Activated T-helper 1 cell treated with anti-CD3 and anti-CD28 coated beads, Interleukin-12 subunit alpha, Interleukin-12 subunit beta, Interleukin-2, Interleukin-4 antibody, amounts not matched to agents 30 ng/mL and 10 ng/mL and 1 ng/mL, durations not matched to agents 14 hours and 24 hours and 36 hours (primary cell): ENCODE measurements at places on chromosomes 2 and 18.

DNA sequence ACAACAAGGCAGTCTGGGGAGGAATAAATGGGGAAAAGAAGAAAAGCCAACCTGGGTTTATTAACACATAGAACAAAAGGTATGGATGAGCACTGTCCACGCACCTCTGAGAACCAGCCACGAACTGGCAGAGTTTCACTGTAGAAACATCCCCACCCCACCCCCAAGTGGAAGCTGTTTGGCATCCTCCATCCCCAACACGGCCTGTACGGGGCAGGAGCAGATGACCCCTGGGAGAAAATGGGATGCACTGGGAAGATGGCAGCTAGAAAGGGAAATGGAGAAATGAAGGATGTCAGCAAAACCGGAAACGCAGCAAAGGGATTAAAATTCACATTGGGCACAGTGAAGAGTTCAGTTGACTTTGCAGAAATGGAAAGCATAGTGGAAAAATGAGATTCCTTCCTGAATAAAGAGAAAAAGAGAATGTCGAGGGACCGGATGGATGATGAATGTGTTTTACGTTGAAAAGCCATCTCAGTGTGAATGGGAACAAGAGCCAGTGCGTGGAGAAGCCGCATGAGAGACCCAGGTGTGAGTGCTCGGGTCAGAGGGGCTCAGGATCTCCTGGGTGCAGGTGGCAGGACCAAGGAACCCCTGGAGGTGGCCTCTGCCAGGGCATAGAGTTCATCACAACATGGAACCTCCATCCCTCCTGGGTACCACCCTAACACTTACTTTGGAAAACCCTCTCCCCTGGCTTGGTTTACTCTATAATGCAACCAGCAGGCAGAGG is 247.0 kb downstream of the ALPK2 start:
- DNase-seq: no peak

- no peak for DNase-seq
Measured at GRCh38 chr18:9273221-9273620, 61.4 kb upstream of the TWSG1 start.

GRCh38 chr2:101900375-101900774 is 91.4 kb upstream of the IL1R2 start:
- peak; percentile 9 for DNase-seq

DNA sequence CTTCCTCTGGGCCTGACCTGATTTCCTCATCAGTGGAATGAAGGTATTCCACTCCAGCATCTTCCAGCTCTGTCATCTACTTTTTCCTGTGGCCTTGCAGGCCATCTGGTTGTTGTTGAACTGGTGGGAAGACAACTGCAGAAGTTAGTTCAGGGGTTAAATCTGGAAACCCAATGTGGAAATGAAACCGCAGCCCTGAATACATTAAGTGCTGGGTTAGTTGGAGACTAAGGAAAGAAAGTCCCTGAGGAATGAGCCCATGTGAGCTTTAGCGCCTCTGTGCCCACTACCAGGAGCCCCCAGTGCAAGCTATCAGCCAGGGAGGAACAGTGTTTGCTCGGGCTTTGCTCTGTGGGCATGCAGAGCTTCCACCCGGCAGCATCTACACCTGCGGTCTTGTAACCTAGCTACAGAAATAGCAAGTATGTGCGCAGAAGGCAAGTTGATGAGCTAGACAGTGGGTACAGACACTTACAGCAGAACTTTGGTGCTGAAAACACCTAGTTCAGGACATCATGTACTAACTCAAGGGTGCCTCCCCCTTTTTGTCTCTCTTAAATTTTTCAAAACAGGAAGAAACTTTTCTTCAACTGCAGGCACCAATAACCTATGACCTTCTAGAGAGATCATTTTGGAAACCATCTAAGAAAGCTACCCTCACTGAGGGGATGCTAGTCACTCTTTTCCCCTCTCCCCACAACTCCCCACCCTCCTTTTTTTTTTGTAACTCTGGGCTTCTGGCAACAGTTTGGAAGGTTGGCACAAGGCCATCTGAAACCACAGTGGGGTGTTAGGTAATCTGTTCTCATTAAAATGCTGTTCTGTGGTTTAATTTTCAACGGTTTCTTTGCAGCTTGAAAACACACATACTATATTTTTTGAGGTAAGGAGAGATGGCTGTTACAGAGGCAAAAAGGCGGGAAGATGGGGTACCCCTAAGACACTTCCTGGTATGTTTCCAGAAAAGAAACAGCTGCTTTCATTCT is 18.3 kb upstream of the CXCR4 start:
- DNase-seq: peak; percentile 59

GRCh38 chr18:6627645-6628044 is 101.9 kb upstream of the ARHGAP28 start:
- DNase-seq: no peak

DNA sequence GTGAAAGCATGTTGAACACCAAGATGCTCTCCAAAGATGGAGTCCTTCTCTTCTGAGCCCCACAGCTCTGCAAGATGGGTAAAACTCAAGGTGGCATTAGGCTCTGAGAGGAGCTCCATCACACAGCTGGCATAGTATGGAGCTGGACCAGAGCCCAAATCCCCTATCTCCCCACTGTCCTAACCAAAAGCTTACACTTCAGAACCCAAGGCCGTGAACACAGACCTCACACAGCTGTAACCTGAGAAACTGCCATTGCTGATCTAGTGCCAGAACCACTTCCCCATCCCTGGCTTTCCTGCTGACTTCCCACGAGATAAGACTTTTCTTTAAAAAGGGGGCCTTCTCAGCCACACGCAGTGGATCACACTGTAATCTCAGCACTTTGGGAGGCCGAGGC is 25.0 kb downstream of the TTC32 start:
- no peak for DNase-seq

- DNase-seq: no peak
Measured at GRCh38 chr2:231884438-231885140, 41.6 kb downstream of the NPPC start.

GRCh38 chr2:210456571-210456970 is 20.0 kb downstream of the LANCL1 start:
- DNase-seq: no peak

GRCh38 chr2:39615675-39616074 is 50.0 kb upstream of the TMEM178A start:
- DNase-seq: no peak

- no peak for DNase-seq
Measured at GRCh38 chr2:136361521-136361920, 243.6 kb upstream of the CXCR4 start.

DNA sequence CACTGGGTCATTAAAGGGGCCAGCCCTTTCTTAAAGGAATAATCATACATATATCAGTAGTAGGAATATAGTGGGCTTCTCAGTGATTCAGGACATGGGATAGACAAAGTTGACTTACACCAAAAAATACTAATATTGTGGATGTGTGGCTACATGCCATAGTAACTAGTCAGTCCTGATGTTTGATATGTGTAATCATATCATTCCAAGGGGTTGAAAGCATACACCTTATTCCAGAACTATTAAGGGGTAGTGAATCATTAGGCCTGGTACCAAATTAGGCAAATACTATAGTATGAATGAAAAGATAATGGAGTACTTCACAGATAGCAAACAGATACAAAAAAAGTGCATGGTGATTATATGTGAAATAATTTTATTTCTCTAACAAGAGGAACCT is 814.9 kb upstream of the NRXN1 start:
- DNase-seq: no peak

DNA sequence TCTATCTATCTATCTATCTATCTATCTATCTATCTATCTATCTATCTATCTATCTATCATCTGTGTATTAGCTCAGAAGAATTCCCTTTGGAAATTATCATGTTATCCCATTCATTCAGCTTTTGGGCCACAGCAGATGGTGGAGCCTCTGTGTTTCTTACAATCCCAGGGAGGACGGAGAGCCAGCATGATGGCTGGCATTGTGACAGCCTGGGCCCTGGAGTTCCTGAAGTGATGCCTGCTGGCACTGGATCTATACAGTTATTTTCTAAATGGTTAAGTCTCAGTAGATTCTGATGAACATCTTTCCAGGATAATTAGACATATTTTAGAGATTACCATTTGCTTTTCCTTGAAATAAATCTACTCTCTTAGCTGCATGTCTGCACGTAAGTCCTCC is 385.4 kb upstream of the NXPH2 start:
- no peak for DNase-seq

GRCh38 chr2:143617803-143618415 is 488.7 kb downstream of the ARHGAP15 start:
- no peak for DNase-seq

DNA sequence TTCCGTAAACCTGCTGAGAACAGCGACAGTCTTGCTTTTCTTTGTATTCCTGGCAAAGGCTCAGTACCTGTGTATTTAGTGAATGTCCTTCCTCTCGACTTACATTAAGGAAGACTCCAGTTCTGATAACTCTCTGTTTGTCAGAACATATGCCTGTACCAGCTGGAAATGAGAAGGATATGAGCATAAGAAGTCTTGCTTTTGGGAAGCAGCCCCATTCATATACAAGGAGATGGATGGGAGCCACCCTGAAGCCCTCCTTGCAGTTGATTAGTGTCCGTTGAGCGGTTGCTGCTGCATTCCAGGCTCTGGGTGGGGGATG is 59.8 kb downstream of the SH3BP4 start:
- no peak for DNase-seq

DNA sequence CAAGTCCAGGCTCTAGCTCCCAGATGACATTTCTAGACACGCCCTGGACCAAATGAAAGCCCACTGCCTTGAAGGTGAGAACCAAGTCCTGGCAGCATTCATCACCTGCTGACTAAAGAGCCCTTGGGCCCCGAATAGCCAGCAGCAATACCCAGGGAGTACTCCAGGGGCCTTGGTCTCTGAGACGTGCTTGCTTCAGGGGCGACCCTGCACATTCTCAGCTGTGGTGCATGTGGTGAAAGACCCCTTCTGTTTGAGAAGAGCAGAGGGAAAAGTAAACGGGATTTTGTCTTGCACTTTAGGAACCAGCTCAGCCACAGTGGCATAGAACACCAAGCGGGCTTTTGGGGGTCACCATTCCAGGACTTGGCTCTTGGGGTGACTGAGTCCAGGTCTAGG is 260.5 kb upstream of the MYT1L start:
- DNase-seq: no peak

GRCh38 chr2:28639836-28640235 is 111.8 kb upstream of the PPP1CB start:
- no peak for DNase-seq

- no peak for DNase-seq
Measured at GRCh38 chr2:204228169-204228886, 291.8 kb downstream of the ICOS start.

GRCh38 chr2:192073878-192074277 is 120.9 kb downstream of the TMEFF2 start:
- DNase-seq: no peak

DNA sequence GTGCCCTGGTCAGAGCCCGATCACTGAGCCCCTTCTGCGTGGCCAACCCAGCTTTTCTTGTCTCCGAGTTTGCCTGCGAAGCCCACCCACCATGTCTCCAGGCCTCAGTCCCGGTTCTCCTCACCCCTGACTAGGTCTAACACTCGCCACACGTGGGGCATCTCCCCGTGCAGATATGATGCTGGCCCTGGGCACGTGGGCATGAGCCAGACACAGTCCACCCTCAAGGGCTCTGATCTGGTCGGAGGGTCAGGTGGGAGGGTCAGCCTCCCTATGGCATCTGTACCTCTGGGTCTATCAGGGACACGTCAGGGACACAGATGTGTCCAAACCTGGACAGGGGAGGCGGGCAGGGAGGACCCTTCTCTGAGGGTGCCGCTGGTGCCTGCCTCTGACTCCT is 95.4 kb downstream of the RHOB start:
- no peak for DNase-seq

DNA sequence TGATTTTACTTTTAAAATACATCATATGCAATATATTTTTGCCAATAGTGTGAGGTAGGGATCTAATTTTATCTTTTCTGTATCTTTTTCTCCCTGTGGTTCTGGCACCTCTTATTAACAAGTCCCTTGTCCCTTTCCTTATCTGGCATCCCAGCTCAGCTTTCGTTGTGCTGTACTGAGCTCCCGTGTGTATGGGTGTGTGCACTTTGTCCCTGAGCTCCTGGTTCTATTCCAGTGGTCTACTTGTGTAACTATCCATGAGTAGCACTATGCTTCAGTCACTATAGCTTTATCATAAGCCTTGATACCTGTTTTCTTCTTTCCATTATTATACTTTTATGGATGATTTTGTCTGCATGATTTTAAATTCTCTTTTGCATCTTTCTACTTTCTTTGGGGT is 401.4 kb upstream of the POU3F3 start:
- DNase-seq: no peak

DNA sequence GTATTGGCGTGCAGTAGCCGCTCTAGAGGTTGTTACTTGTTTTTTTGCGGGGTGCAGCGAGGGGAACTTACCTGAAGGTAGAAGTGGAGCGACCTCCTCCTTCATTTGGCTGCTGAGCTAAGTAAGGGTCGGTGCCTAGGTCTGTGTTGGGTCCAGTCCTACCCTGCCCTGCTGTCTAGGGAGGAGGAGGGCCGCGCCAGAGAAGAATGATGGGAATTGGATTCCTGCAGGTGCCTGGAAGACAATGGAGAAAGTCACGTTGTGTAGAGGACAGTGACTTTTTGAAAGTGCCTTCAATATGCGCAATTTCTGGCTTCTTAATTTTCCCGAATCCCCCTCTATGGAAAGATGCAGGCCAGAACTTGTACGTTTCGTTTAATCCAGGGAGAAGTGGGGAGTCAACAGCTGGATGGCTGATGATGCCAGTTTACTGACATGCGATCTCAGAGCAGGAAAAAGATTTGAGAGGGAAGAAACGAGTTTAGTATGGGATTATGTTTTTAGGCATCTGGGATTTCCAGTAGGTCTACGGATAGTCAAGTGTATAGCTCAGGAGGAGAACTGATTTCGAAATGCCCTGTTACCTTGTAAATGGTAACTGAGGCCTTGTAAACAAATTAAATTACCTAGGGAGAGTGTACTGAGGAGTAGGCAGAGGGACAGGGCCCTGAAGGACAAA is 653 bp downstream of the MRPS9 start:
- no peak for DNase-seq

- DNase-seq: no peak
Measured at GRCh38 chr2:210913461-210913860, 357.1 kb downstream of the CPS1 start.

DNA sequence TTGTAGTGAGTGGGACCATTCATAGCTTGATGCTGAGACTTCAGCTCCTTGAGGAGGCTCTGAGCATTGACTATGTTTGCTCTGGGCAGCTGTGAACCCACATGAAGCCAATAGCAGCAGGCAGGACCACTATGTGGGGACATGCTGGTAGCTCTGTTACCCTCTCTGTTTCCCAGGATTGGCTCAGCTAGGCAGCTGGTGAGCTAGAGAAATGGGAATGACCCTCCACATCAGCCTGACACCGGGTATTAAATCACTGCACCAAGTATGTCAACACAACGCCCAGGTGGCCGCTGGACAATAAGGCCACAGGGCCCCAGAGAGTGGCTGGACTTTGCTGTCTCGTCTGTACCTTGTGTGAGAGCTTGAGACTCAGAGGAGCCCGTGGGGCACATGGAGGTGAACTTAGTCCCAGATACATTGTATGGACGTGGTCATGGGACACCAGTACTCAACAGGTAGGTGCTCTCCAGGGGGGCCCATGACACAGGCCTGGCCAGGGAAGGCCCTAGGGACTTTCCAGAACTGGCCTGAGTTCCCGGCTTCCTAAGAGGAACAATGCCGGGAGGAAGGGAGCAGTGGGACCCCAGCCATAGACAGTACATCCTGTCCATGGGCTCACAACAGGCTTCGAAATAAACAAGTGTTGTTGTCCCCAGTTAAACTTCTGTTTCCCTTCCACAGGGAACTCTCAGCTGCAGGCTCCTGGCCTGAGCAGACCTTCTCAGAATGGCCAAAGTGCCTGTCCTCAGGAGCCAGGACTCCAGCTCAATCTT is 35.2 kb downstream of the HS1BP3 start:
- DNase-seq: no peak
